ENCODE measurements at places on chromosomes 3 and 15.

GRCh38 chr3:133460809-133461208, 61.0 kb downstream of the BFSP2 start:
- no peak for DNase-seq

GRCh38 chr15:45684533-45684932, 49.7 kb downstream of the SQOR start:
- DNase-seq = no peak

DNA sequence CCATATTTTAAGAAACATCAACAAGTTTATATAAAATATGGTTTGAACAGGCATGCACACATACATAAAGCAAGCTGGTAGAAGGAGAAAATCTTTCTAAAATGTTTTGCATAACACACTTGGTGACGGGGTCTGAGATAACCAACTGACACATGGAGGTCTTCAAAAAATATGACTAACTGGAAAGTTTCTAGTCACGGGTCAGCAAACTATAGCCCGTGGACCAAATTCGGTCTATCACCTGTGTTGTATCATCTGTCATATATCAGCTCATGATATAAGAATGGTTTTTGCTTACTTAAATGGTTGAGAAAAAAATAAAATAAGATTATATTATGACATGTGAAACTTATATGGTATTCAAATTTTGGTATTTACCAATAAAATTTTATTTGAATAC, 465.1 kb downstream of the FOXP1 start:
- DNase-seq = no peak

GRCh38 chr15:48306639-48307038, 24.6 kb upstream of the DUT start:
- DNase-seq = no peak

DNA sequence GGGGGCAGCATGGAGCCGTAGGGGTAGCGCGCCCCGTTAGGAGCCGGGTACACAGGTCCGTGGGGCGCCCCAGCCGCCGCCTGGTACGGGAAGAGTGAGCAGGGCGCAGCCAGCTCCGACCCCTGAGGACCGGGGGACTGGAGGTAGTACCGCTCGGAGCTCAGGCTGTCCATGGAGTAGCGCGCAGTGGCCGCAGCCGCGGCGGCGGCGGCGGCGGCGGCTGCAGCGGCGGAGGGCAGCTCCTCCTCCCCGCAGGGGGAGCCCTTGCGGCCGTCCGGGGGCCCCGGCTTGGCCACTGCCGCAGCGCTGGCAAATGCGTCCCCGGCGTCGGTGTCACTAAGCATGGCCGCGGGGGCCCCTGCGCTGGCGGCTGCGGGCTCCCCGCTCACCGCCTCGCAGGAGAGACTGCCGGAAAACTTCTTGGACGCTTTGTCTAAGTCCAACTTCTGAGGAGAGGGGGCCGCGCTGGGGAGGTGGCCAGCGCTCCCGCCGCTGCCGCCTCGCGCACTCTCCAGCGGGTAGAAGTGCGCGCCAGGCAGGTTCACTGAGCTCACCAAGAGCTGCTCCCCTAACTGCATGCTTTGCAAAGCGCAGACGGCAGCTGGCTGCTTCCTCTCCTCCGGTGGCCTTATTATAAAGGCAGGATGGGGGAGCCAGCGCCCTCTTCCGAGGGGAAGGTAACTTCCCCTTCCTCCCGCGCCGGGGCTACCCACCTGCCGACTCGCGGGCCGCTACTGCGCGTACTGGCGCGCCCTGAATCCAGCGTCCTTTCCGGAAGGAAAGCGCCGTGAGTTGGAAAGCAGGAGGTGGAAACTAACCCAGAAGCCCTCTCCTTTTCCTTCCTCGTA, at the start of gene EOMES:
Gene EOMES (minus strand): TSS at position 607 of the 848 bp plus-strand sequence. CDS start 29 bp downstream, at position 578.
- DNase-seq = peak; percentile 32

- no peak for DNase-seq
Measured at GRCh38 chr15:43985976-43986680, 159.3 kb downstream of the WDR76 start.

DNA sequence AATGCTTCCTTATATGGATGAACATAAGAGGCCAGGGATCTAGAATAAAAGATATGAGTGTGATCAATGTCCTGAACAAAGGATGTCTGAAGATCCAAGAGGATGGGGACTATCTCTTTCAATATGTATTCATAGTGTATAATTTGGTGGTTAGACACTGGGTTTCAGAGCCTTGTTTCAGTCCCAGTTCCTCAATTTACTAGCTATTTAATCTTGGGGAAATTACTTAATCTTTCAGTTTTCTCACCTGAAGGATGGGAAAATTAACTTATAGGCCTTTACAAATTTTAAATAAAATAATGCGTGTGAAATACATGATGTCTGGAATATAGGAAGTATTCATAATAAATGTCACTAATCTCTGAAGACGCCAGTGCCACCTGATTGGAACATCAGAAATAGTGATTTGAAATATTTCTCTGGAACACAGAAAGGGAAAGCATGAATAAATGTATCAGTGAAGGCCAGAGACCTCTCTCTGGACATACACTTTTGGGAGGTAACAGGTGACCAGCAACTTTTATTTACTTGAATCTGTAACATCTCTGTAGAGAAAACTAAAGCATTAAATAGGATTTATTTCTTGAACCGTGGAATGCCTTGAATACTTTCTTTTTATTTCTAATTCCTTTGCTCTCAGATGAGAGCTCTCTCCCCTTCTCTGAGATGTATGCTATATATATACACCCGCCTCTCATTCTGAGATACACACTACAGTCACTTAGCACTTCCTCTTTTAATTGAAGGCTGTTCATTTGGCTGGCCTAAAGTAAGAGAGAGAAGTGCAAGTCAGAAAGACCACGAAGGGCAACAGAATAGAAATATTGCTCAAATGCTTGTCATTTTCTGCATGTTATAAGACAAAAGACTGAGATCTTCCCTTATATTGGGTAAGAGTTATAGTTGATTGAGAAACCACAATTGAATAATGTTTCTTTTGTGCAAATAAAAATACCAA, 407.1 kb downstream of the LSAMP start:
- peak; percentile 82 for DNase-seq
